Effector memory CD8-positive, alpha-beta T cell (primary cell): ENCODE measurements at places on chromosomes 2 and 18.

GRCh38 chr2:222504719-222505118 is 80.4 kb downstream of the SGPP2 start:
- no peak for DNase-seq

GRCh38 chr2:69770193-69770702 is 28.3 kb downstream of the ANXA4 start:
- DNase-seq: no peak

DNA sequence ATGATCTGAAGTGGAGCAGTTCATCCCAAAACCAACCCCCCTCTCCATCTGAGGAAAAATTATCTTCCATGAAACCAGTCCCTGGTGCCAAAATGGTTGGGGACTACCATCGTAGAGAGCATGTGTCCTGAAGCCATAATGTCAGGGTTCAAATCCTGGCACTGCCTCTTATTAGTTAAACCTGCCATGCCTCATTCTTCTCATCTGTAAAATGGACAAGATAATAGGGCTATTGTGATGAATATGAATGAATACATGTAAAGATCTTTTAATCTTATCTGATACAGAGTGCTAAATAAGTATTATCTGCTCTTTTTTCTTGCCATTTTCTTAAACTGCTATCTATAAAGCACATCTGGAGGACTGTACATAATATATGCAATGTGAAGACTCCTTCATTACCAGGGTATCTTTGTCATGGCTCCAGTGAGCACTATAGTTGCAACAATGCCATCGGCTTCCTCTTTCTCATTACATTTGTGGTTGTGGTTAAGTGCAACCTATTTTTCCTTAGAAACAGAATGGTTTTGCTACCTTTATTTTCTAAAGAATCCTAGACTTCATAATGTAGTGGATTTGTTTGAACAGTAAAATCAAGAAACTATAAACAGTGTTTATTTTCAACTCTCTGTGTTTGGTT is 27.0 kb downstream of the MFSD6 start:
- no peak for DNase-seq

DNA sequence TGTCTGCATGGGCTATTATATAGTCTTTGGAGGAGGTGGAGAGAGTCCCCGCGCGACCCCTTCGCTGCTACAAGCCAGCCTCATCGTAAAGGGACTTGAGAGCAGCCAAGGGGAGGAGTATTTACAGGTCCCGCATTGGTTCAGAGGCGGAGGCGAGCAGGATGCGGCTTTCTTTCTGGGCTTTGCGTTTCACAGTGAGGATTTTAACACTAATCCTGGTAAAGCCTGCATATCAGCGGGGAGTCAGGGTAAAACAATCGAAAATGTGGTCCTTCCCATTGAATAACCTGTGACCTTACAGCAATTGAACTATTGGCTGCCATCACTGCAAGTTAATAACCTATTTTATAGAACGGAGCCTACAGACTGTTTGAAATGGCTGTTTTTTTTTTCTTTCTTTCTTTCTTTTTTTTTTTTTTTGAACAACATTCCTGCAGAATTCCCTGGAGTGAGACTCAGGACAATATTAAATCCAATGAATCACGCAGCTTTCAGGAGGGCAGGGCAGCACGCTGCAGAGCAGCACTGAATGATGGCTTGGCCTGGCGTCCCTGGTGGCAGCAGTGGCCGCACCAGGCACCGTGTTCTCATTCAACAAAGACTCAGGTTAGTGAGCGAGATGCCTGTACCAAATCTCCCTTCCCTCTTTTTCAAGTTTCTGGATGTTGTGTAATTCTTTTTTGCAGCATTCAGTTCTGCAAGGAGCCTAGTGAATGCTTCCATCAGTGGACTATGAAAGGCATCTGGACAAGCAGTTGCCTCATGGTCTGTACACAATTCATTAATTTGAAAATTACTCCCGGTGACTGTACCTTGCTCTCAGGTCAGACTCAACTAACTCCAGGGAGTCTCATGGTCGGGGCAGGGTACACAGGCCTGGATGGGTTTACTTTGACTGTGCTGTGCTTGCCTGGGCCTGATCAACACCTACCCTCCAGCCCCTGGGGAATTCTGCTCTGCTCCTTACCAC is 19.8 kb downstream of the SMIM21 start:
- no peak for DNase-seq

- no peak for DNase-seq
Measured at GRCh38 chr2:54206596-54206995, 49.4 kb downstream of the TSPYL6 start.

DNA sequence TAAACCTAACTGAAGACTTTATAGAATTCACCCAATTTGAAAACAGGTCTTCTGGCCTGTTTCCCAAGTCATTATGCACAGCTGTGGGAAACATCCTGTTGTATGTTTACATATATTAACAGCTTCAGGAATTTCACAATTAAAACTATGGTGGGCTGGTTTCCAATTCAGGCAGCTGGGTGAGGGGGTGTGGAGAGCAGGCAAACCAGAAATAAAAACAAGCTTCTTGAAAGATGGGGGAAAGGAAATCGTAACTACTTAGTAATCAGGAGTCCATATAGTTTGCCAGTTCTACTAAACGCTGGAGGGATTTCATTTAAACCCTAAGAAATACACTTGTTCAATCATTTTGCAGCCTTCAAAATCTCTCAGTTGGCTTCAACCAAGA is 22.8 kb downstream of the ATP8B1 start:
- DNase-seq: no peak

- no peak for DNase-seq
Measured at GRCh38 chr2:85893428-85894258, 4.9 kb upstream of the ST3GAL5 start.

- DNase-seq: no peak
Measured at GRCh38 chr18:43648002-43648401, 370.7 kb upstream of the SYT4 start.

GRCh38 chr18:41767960-41768359 is 187.1 kb upstream of the PIK3C3 start:
- no peak for DNase-seq

DNA sequence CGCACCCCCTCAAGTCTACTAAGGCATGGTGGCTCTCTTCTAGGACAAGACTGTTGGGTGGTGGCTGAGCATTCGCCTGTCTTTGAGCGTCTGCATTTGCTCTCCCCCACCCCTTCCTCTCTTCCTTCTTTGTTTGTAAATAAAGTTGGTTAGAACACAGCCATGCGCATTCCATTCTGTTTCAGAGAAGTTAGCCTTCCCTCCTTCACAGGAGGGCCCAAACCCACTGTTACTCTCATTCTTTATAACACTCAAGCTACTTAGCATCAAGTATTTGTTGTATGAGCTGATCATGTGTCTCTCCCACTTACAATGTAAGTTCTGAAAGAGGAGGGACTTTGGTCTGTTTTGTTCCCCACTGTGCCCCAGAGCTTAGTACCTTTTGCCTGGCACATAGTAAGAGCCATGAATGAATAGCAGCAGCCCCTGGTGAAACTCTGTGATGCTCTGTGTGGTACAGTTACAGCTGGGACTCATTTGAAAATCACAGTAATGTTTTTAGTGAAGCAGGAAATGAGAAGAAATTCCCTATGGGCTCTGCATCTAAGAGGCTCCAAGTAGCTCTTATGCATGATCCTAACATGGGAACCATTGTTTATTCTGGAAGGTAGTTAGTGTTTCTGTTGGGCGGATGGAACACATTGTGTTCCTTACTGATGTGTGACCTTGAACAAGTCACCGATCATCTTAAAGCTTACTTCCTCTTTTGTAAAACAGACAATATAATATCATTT is 7.7 kb downstream of the MGAT5 start:
- DNase-seq: no peak

GRCh38 chr18:69109686-69110085 is 291.0 kb upstream of the DOK6 start:
- no peak for DNase-seq
